Astrocyte (in vitro differentiated cells and primary cell): ENCODE measurements at places on chromosomes 7 and 10. TPM values are rescaled to one million over a fixed set of nuclear protein-coding genes. Genes with fewer than 3 reads are reported as not detected.

The DNA2 gene
- 4.8 and 5.8 TPM in 2 replicates for total RNA-seq

The SLC29A4 gene
- total RNA-seq = 7.0 and 8.2 TPM in 2 replicates

The OPN1SW gene
- total RNA-seq = not detected in 2 replicates

The TRIM74 gene
- total RNA-seq = 0.79 and 0.91 TPM in 2 replicates

The SLC26A3 gene
- not detected in 2 replicates for total RNA-seq

The HOXA1 gene
- 0.23 TPM in 1 of 2 replicates, not detected in the other for total RNA-seq

The NXPH1 gene
- 0.16 TPM in 1 of 2 replicates, not detected in the other for total RNA-seq

The ADRA2A gene
- 1.2 and 1.5 TPM in 2 replicates for total RNA-seq

The FIGNL1 gene
- 8.8 and 10.0 TPM in 2 replicates for total RNA-seq

The TBXAS1 gene
- total RNA-seq = 0.99 and 1.1 TPM in 2 replicates

The CREB3L2 gene
- total RNA-seq = 116 and 128 TPM in 2 replicates

The NANOS1 gene
- total RNA-seq = 3.0 and 4.7 TPM in 2 replicates

The OR2A42 gene
- total RNA-seq = not detected in 2 replicates

The FXYD4 gene
- not detected in 2 replicates for total RNA-seq

The GNAI1 gene
- total RNA-seq = 32.9 and 35.5 TPM in 2 replicates

The PPIA gene
- total RNA-seq = 1,461 and 1,628 TPM in 2 replicates

The CALHM3 gene
- not detected in 2 replicates for total RNA-seq

The TAS2R5 gene
- 1.3 and 1.5 TPM in 2 replicates for total RNA-seq

The ATG9B gene
- total RNA-seq = 1.8 and 2.2 TPM in 2 replicates

The CHST12 gene
- total RNA-seq = 18.5 and 22.0 TPM in 2 replicates

The WNT8B gene
- total RNA-seq = not detected in 2 replicates

The NPTX2 gene
- 2.4 and 4.2 TPM in 2 replicates for total RNA-seq

The BTBD16 gene
- total RNA-seq = 0.26 TPM in 1 of 2 replicates, not detected in the other

The PTPRE gene
- total RNA-seq = 14.1 and 15.8 TPM in 2 replicates

The NOLC1 gene
- 84.1 and 92.9 TPM in 2 replicates for total RNA-seq

The FGF8 gene
- total RNA-seq = 0.61 TPM in 1 of 2 replicates, not detected in the other

The STN1 gene
- total RNA-seq = 17.3 and 19.9 TPM in 2 replicates

The CUZD1 gene
- total RNA-seq = 0.17 and 0.23 TPM in 2 replicates

The PALS2 gene
- 30.1 and 32.7 TPM in 2 replicates for total RNA-seq

The BAIAP2L1 gene
- 20.4 and 21.6 TPM in 2 replicates for total RNA-seq

The TWIST1 gene
- 5.0 and 5.7 TPM in 2 replicates for total RNA-seq

The TRIL gene
- total RNA-seq = 0.45 and 0.72 TPM in 2 replicates

The SMKR1 gene
- total RNA-seq = not detected in 2 replicates

The FAM149B1 gene
- total RNA-seq = 14.0 and 14.9 TPM in 2 replicates
